ENCODE measurements at places on chromosomes 5 and 9.

DNA sequence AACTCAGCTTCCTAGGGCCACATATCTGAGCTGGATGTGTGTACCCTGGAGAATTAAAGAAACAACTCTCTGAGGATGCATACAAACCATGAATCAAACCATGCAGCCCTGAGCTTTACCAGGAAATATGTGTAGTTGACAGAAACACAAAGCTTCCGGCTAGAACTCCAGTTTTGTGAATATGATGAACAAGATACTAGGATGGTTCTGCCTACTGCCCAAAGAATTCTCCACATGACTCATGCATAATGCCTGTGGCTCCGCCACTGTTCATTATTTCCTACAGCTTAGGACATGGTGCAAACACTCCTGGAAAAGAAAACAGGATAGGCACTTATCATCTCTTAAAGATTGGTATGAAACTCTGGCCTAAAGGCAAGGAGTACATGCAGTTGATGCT lies 343.4 kb downstream of the DNAH5 start:
- no peak for DNase-seq

- DNase-seq, result no peak
Observed at GRCh38 chr5:132767150-132767549, 9.9 kb downstream of the SEPTIN8 start.

DNA sequence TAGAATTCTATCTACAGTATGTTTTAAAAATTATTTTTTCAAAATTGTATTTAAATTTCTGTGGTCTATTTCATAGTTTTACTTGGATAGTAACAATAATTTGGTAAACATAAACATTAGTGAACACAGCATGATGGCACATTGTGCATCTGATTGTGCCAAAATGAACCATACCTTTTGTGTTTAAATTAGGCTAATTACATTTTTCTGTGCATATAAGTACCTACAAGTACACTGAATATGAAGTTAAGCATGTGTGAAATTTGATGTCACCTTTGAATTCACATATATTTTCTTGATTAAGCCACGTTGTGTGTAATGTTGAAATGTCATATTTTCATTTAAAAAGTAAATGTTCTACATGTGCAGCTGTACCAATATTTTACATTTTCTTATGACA lies 13.4 kb downstream of the PBX3 start:
- no peak for DNase-seq

GRCh38 chr9:122986010-122986409 lies 45.2 kb downstream of the RABGAP1 start:
- DNase-seq, result no peak

DNA sequence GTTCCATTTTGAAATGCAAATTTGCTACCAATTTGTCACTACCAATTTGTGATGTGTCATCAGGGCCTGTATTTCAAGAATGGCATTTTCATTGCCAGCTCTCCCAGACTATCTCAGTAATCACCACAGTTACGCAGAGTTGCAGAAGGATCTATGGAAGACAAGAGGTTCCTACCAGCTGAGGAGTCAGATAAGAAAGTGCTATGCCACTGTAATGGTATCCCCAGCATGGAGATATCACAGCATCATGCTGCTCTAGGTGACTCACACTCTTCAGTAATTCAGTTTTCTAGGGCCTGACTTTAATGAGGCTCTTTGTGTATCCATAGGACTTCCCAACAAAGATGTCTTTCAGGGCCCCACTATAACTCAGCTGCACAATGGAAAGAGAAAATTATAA lies 490.3 kb downstream of the ARHGEF28 start:
- no peak for DNase-seq

GRCh38 chr5:37867654-37868053 lies 27.8 kb upstream of the GDNF start:
- DNase-seq, result no peak

GRCh38 chr5:165188556-165189175 lies 1683.2 kb downstream of the MAT2B start:
- no peak for DNase-seq

- no peak for DNase-seq
Observed at GRCh38 chr9:134553061-134553891, 88.3 kb upstream of the COL5A1 start.

GRCh38 chr5:4233671-4234070 lies 638.0 kb downstream of the IRX1 start:
- DNase-seq, result no peak

- no peak for DNase-seq
Observed at GRCh38 chr5:3913279-3913678, 317.6 kb downstream of the IRX1 start.

DNA sequence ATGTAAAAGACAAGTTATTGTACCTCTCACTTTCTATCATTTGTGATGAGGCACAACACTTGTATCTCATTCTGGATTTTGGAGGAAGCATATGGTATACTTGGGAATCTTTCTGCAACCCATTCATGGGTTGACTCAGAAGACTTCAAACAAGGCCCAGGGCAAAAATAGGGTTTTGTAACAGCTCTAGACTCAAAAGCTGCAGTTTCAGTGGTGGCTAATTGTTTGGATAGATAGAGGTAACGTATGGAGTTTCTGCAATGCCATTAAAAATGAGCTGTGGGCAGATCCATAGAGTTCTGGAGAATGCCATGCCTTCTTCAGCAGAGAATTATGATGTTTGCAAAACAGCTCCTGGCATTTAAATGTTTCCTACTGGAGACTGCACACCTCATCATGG lies 279.6 kb upstream of the VLDLR start:
- DNase-seq, result no peak

- DNase-seq, result no peak
Observed at GRCh38 chr5:61768692-61769281, 436.7 kb downstream of the ZSWIM6 start.

DNA sequence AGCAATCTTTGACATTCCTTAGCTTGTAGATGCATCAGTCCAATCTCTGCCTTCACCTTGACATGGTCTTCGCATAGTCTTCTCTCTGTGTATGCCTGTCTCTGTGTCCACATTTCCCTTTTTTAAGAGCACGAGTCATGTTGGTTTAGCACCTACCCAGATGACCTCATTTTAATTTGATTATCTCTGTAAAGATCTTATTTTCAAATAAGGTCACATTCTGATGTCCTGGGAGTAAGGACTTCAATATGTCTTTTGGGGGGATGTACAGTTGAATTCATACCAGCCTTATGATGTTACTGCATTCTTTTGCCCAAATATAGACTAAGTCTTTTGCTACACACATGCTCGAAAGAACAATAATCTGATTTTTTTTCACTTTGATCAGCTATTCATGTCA lies 6.9 kb downstream of the KCTD16 start:
- no peak for DNase-seq

DNA sequence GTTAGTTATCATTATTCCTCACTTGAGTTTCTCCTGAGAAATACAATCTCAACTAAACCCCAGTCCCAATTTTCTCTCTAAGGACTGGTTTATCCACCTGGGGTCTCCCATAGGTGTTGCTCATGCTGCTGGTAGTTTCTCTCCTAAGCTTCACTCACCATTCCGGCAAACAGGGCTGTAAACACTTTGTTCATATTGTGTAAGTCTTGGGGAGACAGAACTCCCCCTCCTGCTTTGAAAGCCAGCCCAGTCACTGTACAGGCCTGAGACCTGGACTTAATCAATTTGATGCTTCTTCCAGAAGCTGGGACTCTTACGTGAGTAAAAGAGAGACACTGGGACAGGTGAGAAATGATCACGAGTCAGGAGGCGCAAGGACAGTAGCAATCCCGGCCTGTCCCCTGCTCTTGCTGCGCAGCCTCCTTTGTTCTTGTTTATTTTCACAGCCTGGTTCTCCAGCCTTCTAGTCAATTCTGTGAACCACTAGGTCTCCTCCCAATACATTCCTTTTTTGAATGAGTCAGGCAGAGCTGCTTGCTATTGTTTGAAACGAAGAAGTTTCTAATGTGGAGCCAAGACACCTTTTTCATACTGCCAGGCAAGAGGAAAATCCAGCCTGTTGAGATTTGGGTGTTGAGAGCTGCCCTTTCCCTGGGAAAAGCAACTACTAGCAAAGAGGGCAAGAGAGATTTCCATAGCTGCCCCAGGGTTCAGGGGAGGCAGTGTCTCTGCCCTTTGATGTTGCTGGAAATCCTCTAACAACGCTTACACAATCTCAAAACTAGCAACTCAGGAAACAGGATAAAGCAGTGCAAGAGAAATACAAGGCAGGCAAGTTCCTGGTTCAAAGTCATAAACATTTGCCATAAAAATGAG lies 9.2 kb upstream of the SHROOM1 start:
- peak; percentile 41 for DNase-seq

GRCh38 chr9:19470567-19470966 lies 61.8 kb downstream of the ACER2 start:
- DNase-seq, result no peak

- no peak for DNase-seq
Observed at GRCh38 chr5:140190872-140191218, 15.9 kb downstream of the CYSTM1 start.

GRCh38 chr9:96551403-96551802 lies 68.2 kb downstream of the CDC14B start:
- DNase-seq, result no peak

DNA sequence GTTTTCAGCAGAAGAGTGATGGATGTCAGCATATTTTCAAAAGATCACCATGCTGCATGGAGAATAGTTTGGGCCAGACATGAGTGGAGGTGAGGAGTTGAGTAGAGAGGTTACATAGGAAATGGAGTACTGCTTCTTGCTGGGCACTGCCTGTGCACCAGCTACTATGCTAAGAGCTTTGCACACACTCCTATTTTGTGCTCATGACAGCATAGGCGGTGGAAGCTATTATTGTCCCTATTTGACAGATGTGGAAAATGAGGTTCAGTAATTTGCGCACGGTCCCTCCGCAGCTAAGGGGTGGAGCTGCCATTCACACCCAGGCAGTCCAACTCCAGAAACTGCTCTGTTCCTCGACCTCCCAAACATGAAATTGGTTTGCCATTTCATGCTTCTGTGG lies 67.8 kb downstream of the ENTREP1 start:
- no peak for DNase-seq

GRCh38 chr9:36738318-36738976 lies 165.8 kb downstream of the MELK start:
- DNase-seq, result no peak

- no peak for DNase-seq
Observed at GRCh38 chr5:111859031-111859430, 102.0 kb upstream of the NREP start.

DNA sequence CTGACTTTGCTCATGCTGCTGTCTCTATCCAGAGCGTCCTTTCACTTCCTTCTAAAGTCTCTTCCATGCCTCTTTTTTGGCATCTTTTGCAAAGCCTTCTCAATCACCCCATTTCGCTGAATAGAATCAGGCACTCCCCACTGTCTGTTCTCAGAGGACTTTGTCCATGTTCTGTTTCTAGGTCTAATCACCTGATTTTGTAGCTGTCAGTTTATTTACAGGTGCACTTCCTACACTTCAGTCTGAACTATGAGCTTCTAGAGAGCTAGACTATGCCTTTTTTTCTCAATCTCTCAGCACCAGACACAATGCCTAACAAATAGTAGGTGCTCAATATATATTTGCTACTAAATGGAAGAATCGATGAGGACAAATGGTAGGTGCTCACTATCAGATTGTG lies 29.9 kb downstream of the TLR4 start:
- no peak for DNase-seq

DNA sequence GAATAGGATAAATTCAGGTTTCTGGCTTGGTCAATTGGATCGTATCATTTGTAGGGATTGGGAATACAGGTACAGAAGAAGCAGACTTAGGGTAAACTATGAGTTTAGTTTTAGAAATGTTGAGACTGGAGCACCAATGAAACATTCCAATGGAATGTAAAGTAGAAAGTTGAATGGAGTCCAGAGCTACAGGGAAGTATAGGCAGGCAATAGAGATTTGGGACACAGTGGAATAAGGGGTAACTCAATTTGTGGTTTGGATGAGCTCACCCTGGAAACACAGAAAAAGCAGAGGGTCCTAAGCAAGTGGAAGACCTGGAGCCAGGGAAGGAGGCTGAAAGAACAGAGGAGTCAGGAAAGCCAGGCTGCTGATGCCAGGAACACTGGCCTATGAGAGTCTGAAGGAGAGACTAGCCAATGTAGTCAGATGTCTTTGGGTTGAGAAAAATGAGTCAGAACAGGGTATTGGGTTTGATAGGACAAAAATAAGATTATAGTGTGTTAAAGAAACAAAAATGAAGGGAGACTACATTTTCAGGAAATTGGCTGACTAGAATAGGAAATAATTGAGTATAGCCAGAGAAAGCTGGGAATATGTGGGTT lies 72.8 kb downstream of the STARD4 start:
- no peak for DNase-seq

GRCh38 chr9:108913391-108913790 lies 20.5 kb downstream of the ELP1 start:
- no peak for DNase-seq

DNA sequence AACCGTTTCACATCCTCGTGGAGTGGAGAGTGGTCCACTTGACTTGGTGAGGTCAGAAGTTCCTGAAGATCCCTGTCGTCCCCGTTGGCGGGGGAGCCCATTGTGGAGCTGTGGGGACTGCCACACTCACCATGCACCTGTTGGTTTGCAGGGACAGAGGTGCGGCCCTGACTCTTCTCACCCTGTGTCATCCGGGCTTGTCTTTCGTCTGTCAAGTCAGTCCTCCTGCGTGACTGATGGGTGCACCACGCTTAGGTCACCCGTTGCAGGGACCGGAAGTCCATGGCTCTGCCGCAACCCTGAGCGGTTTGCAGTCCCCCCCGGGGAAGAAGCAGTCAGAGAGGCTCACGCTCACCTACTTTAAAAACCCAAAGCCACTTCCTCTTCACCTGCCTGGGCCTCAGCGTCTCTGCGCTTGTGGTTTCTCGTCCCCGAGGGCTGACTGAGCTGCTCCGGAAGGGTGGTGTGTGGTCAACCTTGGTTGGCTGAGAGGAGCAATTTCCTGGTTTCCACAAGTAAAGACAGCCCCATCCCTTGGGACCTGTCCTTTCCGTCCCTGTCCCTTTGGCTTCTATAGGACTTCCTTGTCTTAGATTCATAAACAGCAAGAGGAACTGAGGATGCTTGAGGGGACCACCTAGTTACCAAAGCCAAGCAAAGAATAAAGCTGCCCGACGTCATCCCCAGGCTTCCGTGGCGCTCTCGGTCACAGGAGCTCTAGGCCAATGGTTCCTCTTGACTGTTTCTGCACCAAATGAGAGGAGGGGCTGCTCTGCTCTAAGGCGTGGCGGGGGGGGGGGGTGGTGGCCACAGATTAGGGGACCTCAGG lies 53.2 kb downstream of the USP20 start:
- no peak for DNase-seq

DNA sequence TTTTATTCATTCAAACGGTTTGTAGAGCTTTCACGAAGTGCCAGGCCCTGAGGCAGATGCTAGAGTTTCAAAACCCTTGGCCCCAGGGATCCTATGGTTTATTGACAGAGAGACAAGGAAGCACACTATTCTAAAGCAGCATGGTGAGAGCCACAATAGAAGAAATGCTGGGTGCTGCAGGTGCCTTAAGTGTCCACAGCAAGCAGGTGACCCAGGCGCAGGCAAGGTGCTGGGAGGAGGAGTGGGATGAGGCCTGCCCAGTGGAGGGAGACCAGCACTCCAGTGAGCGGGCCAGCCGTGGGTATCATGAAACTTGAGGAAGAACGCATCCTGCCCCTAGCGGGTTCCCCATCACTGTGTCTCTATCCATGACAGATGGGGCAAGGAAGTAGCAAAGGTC lies 71.0 kb downstream of the OSMR start:
- DNase-seq, result no peak

- no peak for DNase-seq
Observed at GRCh38 chr5:141492168-141492885, 3.4 kb downstream of the PCDHGC5 start.

GRCh38 chr9:133534346-133535291 lies at the start of gene ADAMTSL2:
ADAMTSL2 (plus strand) TSS chr9:133534704; CDS start chr9:133536713, 2,009 bp downstream.
- no peak for DNase-seq
